ENCODE measurements at places on chromosomes 5 and 9.
A peak's percentile ranks its signal among the peaks of the same experiment; 100 is the strongest.

GRCh38 chr9:96253059-96253696, 48.8 kb downstream of the HSD17B3 start:
- DNase-seq = no peak

- no peak for DNase-seq
These were observed 3.7 kb downstream of the SURF4 start for GRCh38 chr9:133372144-133372543.

- no peak for DNase-seq
These were observed 48.6 kb downstream of the RGS3 start for GRCh38 chr9:113511856-113512761.

- DNase-seq = no peak
These were observed 30.9 kb upstream of the SEMA6A start for GRCh38 chr5:116605310-116606070.

- peak; percentile 63 for DNase-seq
These were observed 409.5 kb downstream of the ARHGEF28 start for GRCh38 chr5:74035521-74035937.

GRCh38 chr5:116516021-116516420, 58.6 kb downstream of the SEMA6A start:
- DNase-seq = no peak

DNA sequence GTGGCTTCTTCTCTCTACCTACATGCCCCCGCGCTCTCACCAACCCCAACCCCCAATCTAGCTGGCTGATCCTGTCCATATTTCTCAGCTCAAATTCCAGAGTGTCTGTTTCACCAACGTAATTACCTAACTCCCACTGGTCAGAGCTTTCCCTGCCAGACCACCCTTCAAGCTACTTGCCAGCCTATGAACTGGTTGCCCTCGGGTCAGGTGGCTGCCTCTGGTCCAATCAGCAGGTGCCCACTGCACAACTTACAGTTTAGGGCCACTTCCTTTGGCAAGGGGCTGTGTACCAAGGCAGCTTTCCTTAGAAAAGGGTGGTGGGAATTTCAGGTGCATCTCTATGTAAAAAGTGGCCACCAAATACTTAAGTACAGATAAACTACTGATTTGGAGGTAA, 92.2 kb upstream of the SLC30A5 start:
- no peak for DNase-seq

- no peak for DNase-seq
These were observed 29.4 kb upstream of the PURA start for GRCh38 chr5:140084541-140084940.

GRCh38 chr9:29740518-29740917, 2167.2 kb upstream of the C9orf72 start:
- DNase-seq = no peak

- no peak for DNase-seq
These were observed 34.2 kb upstream of the HSD17B4 start for GRCh38 chr5:119417891-119418605.

DNA sequence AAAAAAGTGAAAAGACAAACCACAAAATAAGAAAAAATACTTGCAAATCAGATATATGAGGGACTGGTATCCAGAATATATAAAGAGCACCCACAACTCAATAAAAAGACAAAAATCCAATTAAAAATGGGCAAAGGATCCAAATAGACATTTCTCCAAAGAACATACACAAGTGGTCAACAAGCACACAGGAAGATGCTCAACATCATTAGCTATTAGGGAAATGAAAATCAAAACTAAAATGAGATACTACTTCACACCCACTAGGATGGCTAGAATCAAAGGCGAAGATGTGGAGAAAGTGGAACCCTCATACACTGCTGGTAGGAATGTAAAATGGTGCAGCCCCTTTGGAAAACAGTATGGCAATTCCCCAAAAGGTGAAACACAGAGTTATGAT, 21.1 kb upstream of the DPM2 start:
- no peak for DNase-seq

- no peak for DNase-seq
These were observed 57.6 kb downstream of the FAM81B start for GRCh38 chr5:95448789-95449188.

DNA sequence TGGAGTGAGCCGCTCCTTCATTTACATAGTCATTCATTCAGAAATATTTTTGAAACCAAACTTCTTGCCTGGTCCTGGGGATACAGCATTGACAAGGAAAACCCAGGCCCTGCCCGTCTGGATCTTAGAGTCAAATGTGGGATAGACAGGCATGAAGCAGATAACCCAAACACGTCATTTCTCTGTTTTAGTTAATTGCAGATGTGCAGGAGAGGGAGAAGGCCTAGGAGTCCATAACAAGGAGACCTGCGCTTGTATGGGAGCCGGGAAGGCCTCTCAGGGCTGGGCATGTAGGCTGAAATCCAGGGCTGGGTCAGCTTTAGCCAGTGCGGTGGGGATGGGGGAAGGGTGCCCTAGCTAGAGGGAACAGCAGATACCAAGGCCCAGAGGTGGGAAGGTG, 43.3 kb downstream of the PRRX2 start:
- no peak for DNase-seq

GRCh38 chr5:112800891-112801290, 60.2 kb upstream of the SRP19 start:
- DNase-seq = no peak

- DNase-seq = no peak
These were observed 25.1 kb downstream of the POLK start for GRCh38 chr5:75536694-75537360.

DNA sequence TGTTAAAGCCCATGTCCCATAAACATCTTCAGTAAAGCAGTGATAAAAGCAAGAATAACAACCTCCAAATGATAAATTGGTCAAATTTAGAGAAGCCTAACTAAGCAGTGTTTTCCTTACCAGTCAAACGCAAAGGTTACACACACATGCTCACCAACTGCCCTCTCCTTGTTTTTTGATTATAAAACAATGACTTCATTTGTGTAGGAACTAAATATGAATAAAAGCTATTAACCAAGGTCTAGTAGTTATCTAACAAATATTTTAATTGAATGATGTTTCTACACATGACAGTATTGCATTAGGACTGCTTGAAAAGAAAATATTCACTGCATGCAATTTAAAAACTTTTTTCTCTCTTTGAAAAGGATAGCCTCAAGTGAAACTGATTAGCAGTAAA, 36.7 kb downstream of the PCA3 start:
- no peak for DNase-seq

GRCh38 chr9:68577774-68578591, 37.3 kb upstream of the TMEM252 start:
- DNase-seq = no peak

- DNase-seq = no peak
These were observed 6.7 kb downstream of the KCNIP1 start for GRCh38 chr5:170510559-170510958.

DNA sequence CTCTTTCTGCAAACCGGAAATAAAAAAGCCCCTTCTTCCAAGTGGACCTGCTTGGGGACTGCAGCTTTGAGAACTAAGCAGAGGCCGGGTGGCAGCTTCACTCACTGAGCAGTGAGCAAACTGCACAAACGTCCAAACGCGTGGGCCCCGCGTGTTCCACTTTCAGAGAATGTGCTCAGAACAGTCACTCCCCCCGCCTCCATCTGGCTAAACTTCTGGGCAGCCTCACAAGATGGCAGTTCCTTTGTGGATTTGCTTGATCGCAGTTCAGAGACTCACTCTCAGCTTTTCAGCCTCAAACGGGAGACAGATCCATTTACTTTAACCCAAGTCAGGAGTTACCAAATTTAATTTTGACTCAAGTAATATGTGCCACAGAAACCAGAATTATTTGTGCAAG, 216.6 kb downstream of the TLE1 start:
- DNase-seq = no peak

- no peak for DNase-seq
These were observed 308.9 kb upstream of the MPDZ start for GRCh38 chr9:13588151-13589033.

DNA sequence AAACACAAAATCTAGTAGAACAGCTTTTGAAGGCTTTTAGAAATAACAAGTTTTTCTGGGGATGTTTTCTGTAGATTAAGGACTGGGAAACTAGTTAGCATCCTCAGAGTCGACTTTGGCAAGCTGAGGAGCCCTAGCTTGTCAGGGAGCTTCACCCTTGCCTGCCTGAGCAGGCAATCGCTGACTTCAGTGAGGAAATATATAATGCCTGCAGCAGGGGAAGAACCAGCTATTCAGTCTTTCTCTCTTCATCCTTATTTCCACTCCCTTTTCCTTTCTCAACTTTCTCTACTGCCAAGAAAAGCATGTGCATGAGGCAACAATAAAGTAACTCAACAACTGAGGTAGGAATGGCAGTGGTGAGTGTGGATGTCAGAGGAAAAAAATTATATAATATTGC, 54.7 kb downstream of the PLK2 start:
- DNase-seq = no peak

DNA sequence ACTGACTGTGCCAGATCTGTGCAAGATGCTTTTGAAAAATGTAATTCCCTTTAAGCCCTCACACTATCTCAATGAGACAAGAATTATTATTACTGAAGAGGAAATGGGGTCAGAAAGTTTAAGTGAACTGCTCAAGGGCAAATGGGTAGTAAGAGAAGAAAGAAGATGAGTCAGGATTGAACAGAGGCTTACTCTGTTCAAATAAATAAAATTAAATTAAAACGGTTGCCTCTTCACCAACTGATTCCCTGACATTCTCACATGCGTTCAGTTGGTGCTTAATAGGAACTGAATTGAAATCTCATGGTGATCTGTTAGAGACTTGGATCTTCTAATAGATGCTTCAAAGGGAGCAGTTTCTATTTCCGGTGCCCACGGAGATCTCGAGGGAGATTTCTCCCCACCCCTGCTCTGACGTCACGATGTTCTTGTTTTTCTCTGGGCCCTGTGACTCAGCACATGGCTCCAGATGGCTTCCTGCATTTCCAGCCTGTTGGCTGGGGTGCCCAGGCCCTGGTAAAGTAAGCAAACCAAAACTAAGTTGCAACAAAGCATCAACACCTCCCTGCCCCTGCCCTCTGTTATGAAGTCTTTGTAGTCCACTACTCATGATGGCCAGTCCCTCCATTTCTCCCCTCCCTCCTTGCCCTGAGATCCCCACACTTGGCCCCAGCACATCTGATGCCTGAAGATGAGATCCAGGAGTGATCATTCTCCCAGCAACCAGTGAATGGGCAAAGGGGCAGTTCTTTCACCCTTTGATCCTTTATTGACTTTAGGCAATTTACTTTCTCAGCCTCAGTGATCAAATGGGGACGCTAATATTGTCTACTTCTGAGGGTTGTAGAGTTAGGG, 106.1 kb upstream of the CPEB4 start:
- DNase-seq = peak; percentile 88

DNA sequence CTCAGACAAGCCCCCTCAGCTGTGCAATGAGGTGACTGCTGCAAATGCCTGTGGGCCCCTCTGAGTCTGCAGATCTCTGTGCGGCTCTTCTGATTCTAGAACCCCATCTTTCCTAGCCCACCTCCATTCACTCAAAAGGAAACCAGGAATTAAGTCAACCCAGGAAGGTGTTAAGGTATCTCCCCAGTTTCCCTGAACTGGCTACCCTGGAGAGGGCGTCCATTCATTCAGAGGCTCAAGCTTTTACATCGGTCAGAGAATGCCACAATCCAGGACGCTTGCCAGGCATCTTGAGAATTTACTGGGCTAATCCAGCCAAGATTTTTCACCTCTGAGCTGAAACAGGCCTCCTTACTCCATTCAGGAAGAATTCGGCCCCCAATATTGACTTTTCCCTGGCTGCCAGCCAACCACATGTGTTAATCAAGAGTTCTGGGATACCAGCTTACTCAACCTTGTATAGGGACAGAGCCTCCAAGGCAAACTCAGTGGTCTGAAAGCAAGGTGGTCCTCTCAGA, 889 bp upstream of the ADAMTS12 start:
- DNase-seq = no peak

DNA sequence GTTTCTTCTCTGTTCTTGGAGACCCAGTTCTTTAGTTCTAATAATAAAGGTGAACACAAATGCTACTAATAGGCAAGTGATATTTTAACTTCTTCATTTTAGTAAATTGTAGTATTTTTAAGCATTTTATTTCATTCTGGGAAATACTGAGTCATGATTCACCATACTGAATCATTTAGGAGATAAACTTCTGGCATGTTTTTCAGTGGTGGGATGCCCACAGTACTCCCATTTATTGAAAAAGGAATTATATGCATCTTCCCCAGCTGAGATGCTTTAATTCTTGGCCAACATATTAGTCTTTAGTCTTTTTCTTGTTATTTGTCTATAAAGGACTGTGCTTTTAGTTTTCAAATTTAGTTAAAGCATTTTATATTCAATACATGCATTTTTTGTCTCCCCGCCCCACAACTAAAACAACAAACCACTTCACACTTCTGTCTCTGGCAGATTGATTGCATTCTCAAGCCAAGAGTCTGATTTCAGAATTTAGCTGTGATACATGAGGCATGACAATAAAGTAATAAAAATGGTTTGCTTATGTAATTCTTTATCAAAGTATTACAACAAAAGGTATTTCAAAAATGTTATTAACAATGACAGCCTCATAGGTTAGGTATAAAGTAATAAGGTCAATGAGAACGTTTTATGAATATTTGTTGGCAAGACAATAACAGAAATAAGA, 125.2 kb upstream of the CDH18 start:
- no peak for DNase-seq

GRCh38 chr9:132411091-132411508, 1.1 kb downstream of the CFAP77 start:
- DNase-seq = peak; percentile 32

DNA sequence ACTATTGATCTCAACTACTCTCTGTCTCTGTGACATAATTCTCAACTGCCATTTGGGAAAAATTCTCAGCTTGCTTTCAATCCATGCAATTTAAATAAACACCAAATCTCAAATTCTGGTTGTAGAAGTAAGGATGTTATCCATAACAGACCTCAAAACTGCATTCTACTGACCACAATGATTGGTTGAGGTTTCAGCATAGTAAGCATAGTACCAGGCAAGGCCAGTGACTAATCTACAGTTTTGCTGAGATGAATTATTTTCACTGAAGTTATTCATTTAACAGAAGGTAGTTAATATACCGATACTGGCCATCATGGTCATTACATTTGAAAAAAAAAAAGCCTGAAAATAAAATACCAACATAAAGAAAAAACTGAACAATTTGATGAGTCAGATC, 488.0 kb upstream of the CDH18 start:
- DNase-seq = no peak

DNA sequence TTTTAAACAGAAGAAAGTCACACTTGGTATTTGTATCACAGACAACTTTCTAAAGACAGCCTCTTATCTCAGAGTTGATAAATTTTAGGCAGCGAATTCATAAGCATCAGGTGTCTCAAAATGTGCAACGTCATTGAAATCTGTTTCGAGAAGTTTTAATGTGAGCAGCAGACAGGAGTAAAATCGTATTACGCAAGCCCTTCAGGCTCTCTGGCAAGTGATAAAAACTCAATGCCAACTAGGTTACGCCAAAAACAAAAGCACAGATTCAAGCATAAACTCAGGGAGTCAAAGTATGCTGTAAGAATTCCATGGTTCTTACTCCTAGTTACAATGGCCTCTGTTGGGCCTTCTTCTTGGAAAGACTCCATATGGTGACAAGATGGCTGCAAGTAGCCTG, 244.7 kb downstream of the SEMA5A start:
- DNase-seq = no peak

DNA sequence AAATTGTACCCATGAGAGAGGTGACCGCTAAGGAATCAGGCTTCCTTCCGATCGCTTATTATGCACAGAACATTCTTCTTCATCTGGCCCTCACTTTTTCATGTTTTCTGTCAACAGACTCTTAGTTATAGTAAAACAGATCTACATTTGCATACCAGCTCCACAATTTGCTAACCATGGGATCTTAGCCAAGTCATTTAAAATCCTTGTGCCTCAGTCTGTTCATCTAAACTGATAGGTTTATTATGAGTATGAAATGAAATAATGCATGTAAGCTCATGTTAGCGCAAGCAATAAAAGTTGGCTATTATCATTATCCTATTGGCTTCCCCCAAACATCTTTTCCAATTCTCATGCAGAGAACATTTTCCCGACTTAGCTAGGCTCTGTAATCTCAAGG, 42.3 kb downstream of the FGF1 start:
- DNase-seq = no peak

Data from NCI-H460 (cell line).